CD4-positive, alpha-beta T cell treated with Interleukin-2 at 100 ng/mL for 4 hours (primary cell): ENCODE measurements at places on chromosomes 4 and X.

- DNase-seq = peak; percentile 19
Measured at GRCh38 chr4:55865228-55865806, 11.9 kb downstream of the EXOC1 start.

- no peak for DNase-seq
Measured at GRCh38 chr4:13546941-13547484, 2.7 kb upstream of the NKX3-2 start.

- DNase-seq = no peak
Measured at GRCh38 chr4:58776627-58777026, 1666.4 kb upstream of the IGFBP7 start.

DNA sequence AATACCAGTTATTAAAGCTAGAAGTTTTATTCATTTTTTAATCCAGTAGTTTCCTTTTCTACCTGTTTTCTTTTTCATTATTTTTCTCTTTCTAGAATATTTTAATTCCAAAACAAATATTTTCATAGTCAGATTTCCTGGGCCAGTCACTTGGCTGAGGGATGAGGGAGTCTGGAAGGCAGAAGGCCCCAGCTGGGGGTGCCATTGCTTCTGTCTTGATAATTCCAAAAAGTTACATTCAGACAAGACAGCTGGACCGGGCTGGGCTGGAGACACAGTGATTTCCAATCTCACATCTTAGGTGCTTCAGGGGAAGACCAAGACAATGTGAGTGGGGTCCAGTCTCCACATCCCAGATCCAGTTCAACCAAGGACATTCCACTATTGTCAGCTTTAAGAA lies 263.5 kb downstream of the TMA16 start:
- no peak for DNase-seq

DNA sequence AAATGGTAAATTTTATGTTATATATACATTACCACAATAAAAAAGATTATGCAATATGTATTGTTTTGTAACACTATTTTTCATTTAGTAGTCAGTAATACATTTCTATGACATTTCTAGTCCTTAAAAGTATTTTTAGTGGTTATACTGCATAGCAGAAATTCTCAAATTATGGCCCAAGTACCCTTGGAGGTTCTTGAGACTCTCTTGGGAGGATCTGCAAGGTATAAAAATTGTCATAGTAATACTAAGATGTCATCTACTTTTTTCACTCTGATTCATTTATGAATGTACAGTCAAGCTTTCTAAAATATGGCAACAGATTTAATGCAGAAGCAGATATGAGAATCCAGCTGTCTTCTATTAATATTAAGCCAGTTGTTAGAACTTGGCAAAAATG lies 138.6 kb upstream of the NAP1L5 start:
- DNase-seq = no peak

DNA sequence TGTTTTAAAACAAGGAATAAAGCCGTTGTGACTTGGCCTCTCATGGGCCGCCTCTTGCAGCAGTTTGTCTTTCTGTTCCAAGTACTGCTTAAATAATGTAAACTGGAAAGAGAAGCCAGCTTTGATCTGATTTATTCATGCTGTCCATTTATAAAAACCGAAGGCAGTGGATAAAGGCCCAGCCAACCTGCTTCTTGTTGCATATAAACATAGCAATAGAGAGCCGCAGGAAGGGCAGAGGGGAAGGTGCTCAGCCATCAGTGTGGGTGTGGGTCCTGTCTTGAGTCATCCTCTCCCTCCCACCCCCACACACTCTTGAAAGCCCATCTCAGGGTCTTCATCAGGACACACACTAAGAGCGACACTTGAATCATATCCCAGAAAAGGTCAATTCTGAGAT lies 187.9 kb upstream of the FAM9B start:
- DNase-seq = no peak

DNA sequence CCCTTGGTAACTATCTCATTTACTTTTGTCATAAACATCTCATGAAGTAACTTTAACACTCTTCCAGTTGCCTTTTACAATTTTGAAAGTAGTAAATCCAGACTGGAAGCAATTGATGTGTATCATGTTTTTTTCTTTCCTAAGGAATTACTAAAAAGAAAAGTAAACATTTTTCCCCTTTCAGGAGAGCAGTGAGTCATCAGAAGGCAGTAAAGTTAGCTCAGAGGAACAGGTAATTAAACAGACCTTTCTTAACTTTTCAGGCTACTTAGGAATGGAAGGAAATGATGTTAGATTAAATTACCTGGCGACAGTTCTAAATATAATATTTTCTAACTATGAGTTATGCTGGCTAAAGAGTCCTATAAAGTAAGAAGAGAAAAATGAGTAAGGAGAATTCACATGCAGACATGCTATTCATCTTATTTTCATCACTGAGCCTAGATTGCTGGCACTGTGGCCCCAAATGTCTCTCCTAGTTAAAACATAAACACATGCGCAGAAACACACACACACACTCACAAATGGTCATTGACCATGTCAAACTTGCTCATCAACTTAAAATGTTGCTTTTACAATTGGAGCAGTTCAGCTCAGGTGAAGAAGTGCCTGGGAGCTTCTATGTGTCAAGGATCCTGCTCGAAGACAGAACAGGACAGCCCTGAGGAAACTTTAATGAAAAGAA lies 9.3 kb downstream of the DMP1 start:
- no peak for DNase-seq

- no peak for DNase-seq
Measured at GRCh38 chrX:119481323-119481801, 13.1 kb downstream of the SLC25A5 start.

- no peak for DNase-seq
Measured at GRCh38 chr4:177961761-177962380, 519.6 kb upstream of the AGA start.

DNA sequence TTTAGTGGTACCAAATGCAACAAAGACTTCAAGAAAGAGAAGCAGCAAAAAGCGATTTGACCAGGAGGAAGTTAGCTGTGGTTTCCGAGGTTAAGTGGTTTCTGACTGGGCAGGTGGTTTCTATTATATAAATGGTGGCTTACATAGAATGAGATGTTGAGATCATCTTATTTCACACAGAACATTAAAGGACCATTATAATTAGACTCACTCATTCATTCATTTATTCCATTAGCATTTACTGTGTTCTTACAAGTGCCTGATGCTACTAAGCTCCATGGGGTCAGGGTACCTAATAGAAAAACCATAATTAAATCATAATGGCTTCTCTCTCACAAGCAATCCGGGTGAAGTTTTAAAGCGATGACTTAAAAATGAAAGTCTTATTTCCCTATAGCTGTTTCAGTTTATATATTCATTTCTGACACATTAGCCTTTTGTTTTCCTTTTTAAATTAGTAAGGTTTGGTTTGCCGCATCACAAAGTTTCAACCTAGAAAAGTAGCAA lies 10.6 kb downstream of the TSPAN6 start:
- no peak for DNase-seq

DNA sequence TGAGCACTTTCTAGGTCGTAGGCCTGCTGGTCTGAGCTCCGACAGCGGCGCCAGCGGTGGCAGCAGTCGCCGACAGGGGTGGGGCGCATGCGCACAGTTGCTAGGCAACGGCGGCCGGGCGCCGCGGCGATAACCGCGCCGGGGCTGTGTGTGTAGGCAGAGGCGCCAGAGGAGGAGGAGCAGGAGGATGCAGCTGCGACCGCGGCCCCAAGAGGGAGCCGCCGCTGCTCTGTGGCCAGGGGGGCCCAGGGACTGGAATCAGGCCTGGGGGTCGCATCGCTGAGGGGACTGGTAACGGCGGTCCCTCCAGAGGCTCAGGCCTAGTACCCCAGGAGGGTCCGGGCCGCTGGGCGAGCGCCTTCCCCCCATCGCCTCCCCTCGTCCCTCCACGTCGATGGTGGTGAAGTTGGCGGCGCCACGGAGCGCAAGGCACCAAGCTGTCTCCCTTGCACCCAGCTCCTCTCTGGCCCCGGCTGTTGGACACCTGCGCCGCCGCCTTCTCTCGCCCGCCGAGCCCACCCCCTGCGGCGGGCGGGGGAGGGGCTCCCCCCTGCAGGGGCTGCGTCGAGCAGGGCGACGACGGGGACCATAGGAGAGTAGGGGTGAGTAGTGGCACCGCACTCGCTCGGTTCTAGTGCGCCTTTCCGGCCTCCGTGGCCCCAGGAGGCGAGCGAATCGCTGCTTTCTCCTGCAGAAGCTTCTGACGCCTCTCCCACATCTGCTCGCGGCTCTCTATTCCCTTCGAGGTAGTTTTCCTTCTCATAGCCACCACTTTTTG lies 58.6 kb upstream of the ZC4H2 start:
- peak; percentile 79 for DNase-seq

DNA sequence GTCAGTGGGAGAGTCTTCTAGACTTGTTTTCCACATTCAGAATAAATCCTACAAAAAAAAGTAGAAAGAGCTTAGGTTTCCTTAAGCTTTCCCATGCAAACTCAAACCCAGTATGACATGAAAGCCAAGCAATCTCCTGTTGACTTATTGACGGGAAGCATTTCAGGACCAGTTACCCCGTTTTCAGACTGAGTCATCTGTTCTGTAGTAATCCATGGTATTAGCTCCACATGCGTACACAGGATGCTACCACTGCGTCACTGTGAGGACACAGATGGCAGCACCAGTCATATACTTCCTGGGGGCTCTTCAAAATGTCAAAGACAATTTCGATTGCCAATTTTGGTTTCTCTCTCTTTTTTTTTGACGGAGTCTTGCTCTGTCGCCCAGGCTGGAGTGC lies 224.9 kb upstream of the MAD2L1 start:
- DNase-seq = no peak

DNA sequence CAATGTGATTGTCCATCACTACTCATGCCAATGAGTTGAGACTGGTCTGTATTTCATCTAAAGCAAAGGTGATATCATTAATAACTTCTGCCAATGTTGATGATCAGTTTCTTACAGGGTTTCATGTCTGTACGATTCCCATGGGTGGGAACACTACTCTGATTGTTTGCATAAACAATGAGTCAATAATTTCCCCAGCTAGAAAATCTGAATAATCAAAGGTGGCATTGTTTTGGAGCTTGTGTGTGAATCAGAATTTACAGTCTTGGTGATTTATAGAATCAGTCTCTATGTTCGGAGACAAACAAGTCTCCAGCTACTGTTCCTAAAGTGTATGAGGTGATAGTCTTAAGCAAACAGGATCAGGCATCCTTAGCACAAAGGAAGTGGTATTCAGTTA lies 35.5 kb upstream of the PARM1 start:
- DNase-seq = no peak

- no peak for DNase-seq
Measured at GRCh38 chrX:34140816-34141215, 8.7 kb upstream of the FAM47A start.

DNA sequence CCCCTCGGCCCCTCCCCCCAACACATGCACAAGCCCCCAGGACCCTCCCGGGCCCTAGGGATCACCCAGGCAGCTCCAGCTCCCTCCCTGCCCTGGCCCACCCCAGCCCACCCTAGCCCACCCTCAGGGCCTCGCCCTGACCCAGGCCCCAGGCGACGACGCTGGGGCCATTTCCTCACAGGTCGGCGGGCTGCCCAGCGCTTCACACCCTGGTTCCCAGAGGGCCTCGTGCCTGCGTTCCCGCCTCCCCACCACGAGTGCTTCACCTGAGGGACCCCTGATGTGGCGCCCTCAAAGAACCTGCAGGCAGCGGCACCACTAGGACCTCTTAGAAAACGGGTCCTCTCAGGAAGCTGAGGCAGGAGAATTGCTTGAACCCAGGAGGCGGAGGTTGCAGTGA lies 341 bp downstream of the FAM9B start:
- no peak for DNase-seq

- no peak for DNase-seq
Measured at GRCh38 chr4:110412354-110413065, 63.4 kb upstream of the ENPEP start.

DNA sequence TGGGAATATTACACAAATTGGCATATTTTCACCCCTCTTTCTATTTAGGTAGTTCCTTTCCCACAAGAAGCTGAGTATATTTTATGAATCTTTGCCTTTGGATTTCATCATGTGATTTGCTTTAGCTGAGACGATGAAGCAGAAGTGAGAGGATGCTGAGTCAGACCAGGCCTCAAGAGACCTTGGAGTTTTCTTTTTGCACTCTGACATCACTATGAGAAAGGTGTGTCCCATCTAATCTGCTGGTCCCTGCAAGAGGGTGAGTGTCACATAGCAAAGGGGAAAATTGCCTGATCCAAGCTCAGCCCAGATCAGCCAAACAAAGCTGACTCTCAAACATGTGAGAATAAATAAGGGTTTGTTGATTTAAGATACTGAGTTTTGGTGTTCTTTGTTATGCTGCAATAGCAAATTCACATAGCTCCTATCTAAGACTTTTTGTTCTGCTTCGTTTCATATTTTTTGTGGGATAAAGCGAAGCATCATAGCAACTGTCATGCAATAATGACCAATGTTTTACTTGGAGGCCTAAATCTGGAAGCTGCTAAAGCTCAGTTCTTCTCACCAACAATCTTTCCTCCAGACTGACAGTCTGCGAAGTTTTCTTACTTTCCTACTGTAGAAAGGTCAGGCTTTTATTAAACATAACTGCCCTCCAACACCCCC lies 176.9 kb downstream of the PDHA2 start:
- DNase-seq = no peak
